NCI-H345 (cell line): ENCODE measurements at places on chromosomes 7 and 10.

- no peak for DNase-seq
Measured at GRCh38 chr10:46073564-46073963, 27.5 kb upstream of the MSMB start.

DNA sequence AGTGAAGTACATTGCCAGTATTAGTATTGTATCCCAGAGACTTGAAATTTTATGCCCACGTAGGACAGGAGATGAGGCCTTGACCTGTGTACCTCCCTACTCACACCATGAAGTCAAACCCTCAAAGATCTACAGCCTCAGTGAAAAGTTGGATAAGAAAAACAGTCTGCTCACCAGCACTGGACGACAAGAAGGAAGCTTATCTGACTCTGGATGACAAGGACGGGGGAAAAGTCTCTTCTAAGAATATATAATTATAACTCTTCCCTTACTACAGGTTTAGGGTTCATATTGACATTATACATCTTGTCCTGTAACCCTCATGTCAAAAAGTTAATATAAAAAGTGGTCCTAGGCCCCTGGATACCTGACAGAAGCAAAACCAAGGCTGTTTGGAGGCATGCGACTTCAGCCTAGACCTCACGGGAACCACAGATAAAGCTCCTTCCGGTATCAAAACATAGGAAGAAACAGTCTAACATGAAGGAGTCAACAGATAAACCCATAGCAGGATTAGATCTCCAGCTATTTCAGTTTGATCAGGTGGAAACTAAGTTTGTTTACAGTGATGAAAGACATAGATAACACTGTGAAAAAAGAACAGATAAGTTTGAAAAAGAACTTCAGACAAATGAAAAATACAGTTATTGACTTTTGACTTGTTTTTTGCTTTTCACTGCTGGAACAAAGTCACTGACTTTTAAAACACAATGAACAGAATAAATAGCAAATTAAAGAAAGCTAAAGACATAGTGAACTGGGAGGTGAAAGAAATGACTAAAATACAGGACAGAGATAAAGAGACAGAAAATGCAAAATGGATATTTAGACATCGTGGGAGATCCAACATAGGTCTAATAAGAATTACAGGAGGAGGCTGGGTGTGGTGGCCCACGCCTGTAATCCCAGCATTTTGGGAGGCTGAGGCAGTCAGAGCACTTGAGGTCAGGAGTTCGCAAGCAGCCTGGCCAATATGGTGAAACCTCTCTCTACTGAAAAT is 145.9 kb downstream of the PHTF2 start:
- no peak for DNase-seq

DNA sequence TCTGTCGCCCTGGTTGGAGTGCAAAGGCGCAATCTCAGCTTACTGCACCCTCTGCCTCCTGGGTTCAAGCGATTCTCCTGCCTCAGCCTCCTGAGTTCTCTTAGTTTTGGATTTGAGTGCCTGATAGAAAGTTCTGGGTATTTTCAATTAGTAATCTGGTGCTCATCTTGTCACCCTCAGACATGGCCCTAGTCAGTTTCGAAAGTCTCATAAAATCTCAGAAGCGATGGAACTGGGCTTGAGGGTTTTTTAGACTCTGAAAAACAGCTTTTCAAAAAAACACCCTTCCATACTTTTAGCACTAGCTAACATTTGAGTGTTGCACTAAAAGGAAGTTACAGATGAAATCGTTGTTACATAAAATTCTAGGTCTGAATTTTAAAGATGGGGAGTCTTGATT is 9.4 kb upstream of the PIP4K2A start:
- DNase-seq, result no peak

GRCh38 chr7:93194386-93194785 is 31.9 kb downstream of the HEPACAM2 start:
- DNase-seq, result no peak

DNA sequence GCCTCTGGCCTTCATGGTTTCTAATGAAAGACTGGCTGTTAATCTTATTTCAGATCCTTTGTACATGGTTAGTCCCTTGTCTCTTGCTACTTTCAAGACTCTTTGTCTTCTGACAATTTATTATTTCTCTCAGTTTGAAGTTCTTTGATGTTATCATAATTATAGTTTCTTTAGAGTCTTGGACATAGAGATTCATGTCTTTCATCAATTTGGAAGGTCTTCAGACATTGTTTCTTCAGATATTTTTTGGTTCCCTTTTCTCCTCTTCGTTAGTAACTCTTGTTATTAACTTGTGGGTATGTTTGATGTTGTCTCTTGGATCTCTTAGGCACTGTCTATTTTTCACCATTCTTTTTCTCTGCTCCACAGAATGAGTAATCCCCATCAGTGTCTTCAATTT is 8.7 kb downstream of the ZNF37A start:
- no peak for DNase-seq

DNA sequence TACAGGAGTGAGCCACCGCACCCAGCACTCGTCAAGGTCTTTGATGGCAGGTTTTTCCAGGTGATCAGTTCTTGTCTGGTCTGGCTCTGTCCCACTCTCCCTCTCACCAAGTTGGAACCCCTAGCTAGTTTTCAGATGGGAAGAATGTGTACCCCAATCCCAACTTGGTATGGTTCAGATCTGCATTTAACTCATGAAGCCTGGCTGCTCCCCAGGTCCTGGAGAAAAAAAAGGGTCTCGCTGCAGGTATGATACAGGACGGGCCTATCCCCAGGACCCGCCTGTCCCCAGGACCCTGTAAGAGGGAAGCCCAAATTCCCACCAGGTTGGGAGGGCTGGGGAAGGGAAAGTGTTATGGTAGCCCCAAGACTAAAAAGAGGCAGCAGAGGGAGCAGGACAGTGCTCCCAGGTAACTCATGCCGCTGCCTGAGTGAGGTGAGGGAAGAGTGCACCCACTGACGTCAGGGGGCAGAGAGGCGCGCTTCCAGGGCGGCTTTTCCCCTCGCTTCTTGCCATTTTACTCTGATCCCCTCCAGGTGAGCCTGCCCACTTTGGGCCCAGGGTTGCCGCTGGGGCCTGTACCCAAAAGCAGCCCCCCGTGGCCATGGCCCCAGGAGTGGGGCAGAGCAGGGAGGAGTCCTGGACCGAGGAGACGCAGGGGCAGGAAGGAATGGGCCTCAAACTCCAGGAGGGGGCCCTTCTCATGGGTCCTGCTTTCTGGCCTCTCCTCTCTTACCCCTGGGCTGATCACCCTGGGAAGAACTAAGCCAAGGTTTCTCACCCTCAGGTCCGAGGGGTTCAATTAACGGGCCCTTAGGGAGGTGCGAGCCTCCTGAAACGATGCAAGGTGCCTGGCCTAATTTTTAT is 36.4 kb upstream of the SRRM3 start:
- DNase-seq, result no peak

DNA sequence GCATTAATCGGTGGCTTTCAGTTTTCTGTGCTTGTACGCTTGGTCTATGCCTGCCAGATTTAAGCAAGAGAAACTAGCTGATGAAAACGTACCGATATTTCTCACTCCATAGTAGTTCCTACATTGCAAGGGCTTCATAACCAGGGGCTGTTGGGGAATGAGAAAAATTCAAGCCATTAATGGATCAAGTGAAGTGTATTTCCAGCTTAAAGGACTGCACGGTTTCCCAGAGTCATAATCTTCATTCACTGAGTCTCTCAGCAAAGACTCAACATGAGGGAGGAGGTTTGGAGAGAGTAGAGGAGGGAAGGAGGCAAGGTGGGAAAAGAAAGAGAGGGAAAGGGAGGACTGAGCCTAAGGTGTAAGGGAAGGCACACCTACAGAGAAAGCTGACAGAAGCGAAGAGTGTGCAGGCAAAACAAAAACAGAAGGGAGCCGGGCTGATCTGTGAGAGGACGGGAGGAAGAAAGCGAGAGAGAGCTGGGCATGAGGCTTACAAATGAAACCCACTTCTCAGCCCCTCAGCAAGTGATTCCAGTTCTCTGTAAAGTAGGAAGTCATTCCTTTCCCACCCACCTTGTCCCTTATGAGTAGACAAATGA is 625 bp downstream of the GIMAP2 start:
- DNase-seq, result no peak

GRCh38 chr7:50835156-50835555 is 52.5 kb upstream of the GRB10 start:
- no peak for DNase-seq

DNA sequence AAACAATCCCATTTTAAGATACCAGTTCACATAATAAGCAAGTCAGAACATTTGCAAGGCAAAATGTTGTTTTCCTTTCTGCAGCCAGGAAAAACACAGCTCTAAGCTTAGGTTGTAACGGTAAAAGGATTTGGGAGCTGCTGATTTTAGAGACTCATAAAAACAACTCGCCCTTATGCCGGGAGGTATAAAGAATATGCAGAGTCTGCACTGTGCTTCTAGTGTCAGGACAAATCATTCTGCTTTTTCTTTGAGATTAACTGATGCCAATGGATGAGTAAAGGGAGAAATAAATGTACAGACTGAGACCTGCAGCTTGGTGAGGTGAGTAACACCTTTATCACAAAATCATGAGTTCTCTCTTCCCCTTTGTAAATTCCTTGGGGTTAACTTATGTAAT is 2.0 kb upstream of the SFR1 start:
- DNase-seq, result no peak

- DNase-seq, result no peak
Measured at GRCh38 chr10:91313-91712, 42.2 kb upstream of the TUBB8 start.

DNA sequence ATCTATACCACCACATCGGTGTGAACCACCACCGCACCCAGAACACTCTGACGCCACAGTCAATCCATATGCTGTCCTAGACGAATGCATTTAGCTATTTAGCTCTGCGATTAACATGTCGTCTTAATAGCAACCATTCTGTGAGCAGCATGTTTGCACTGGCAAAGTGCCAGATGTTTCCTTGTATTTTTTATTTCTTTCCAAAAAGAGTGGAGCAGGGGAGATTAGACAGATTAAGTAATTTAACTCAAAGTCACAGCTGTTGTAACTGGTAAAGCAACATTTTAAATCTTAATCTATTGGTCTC is 57.0 kb upstream of the ARL4A start:
- peak; percentile 47 for DNase-seq

- DNase-seq, result no peak
Measured at GRCh38 chr10:116487522-116488430, 58.0 kb upstream of the PNLIP start.

DNA sequence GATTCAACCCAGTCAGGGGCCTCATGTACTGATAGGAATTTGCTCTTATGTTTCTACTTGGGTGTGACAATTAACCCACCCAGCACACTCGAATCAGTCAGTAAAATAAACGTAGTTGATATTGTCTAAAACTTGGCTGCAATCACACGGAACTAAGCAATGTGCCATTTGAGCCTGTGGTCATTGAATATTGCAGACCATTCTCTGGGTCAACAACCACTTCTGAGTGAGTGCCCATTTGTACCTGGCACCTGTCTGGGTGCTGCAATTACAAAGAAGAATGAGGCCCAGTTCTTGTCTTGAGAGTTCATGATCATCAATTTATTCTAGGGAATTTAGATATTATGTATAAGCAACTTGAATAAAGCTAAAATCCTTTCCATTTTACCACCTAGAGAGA is 29.8 kb downstream of the NPY start:
- DNase-seq, result no peak

GRCh38 chr10:10564081-10564794 is 453.4 kb upstream of the CELF2 start:
- peak; percentile 48 for DNase-seq

- DNase-seq, result no peak
Measured at GRCh38 chr10:22637491-22637890, 76.9 kb downstream of the PIP4K2A start.

- DNase-seq, result no peak
Measured at GRCh38 chr7:88314061-88314491, 7.4 kb upstream of the STEAP4 start.

DNA sequence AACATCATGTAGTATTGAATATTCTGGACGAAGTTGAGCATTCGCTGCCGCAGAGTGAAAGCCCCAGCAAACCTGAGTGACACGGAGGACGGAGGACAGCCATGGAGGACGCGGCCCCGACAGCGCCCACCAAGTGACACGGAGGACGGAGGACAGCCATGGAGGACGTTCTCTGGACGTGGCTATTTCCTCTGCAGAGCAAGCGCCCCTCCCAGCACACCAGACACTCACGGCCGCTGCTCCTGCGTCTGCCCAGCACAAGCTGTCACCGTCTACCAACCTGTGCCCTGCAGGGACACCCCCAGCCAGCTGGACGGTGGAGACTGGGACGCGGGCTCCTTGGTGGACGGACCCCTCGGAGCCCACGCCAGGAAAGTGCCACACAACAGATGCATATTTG is 7.3 kb upstream of the ADAM8 start:
- DNase-seq, result no peak

- DNase-seq, result no peak
Measured at GRCh38 chr7:19958309-19958896, 185.0 kb upstream of the TMEM196 start.

DNA sequence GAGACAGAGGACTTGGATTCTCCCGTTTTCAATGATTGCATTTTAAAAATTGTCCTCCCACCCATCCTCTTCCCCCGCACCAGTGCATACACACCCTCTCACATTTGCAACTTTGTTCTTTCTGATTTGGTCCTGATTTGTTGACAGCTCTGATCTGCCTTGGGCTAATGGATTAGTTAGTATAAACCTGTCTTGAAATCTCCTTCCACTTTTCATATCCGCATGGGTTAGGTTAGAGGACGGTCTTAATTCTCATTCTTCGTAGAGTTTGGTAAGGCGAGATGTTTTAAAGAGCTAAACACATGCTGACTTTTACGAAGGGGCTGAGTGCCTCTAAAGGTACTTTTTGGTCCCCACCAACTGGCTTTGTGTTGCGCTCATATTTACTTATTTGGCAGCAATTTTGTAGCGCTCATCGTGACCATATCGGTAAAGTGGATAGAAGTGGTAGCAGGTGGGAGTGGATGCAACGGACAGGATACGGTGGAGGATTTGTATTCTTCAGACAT is 1.1 kb downstream of the AHR start:
- DNase-seq, result peak; percentile 47
